Femur (tissue), 1 donor: ENCODE measurements at places on chromosomes 2 and 18.

DNA sequence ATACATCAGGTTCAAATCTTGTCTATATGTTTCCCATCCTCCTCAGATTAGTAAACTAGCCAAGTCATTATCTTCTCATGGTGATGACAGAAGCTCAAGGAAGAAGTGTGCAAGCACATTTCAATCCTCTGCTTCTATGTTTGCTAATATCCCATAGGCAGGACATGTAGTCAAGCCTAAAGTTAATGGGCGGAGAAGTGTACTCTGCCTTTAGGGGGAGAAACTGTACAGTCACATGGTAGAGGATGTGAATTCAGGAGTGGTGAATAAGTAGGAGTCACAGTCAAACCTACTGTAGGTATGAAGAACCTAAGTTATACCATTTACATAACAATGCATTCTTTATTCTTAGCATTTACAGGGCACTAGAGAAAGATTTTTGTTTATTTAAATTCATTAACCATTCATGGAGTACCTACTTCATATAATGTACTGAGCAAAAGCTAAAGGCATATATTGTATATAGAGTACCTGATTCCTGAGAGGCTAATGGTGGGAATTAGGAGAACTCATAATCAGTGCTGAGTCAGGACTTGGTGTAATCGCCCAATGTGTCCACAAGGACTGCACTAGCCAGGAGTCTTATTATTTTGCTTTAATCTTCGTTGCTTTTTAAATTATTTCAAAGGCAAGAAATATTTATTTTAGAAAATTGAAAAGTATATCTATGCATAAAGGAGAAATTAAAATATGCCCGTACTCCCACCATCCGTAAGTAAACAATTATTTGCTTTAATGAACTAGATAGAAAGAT, 394.3 kb upstream of the ETAA1 start:
- DNase-seq, result no peak

- no peak for DNase-seq
Observed at GRCh38 chr2:15177103-15177502, 384.0 kb downstream of the NBAS start.

DNA sequence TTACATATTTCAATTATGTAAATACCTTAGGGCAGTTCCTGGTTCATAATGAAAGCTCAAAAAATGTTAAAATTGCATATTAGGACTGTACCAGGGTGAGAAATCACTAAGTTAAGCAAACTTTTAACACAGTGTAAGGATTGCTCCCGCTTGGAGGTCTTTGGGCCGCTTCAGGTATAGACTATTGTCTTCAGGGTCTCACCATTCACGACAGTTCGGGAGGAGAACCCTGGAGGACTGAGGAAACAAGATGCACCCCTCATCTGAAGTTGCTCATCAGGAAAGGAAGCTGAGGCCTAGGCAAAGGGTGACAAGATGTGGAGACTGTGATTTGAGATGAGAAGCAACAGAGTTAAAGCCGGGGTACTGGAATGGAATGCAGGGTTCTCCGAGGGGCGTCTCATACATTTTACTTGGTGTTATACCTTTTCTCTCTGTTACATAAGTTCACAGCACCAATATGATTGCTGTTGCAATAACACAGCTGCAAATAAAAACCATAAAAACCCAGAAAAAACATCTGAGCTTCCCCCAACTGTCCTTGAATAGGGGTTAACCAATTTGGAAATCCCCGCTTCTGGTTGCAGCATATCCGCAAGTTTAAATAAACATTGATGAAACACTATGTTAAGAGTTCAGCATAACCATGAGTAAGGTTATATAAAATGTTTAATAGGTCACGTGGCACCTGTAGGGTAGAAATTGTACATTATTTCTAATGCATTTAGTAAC, 40.1 kb downstream of the FBXO48 start:
- DNase-seq, result no peak

DNA sequence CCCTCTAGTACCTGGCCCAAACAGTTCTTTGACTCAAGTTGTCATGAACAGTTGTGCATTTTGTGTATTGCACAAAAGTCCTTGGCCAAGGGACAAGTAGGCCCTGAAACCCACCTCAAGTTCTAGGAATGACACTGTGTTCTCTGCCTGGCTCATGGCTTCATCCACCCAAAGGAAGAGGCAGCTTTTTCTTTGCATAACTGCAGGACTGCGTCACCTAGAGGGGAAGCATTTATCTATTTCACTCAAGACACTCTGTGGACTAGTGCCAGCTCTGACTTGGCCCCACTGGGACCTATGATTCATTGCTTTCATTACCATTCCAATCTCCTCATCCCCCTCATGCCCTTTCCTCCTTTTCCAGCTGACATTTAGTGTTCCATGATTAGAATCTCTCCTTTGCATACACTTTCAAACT, 119.3 kb upstream of the SIX2 start:
- DNase-seq, result no peak

- peak; percentile 3 for DNase-seq
Observed at GRCh38 chr2:236867441-236868260, 218.0 kb upstream of the COPS8 start.

DNA sequence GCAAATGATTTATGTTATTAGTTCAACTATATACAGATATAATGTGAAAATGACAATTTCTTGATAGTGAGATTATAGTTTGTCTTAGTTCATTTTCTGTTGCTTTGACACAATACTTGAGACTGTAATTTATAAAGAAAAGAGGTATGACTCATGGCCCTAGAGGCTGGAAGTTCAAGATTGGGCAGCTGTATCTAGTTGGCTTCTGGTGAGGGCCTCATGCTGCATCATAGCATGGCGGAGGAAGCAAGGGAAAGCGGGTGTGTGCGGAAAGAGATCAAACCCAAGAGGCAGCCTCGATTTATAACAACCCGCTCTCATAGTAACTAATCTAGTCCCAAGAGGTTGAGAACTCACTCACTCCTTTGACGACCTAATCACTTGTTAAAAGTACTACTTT, 11.4 kb downstream of the PLEKHA3 start:
- DNase-seq, result no peak

DNA sequence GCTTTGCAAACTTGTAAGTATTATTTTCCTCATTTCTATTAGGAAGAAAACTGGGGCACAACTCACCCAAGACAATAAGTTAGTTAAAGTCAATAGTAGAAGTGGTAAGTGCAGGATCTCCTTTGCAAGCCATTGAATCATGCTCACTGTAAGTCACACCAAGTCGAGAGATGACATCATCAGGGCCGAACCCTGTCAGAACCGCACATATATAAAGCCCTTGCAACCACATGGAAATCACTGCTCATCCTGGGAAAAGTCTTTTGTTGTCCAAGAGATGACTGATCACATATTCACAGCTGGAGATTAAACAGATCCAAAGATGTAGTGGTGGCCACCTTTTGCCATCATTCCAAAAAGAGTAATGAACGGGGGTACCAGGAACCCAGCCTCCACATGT, 484.8 kb upstream of the ID2 start:
- DNase-seq, result no peak

- no peak for DNase-seq
Observed at GRCh38 chr18:57640236-57640635, 18.6 kb upstream of the NARS1 start.

GRCh38 chr18:49738721-49739120, 74.6 kb downstream of the ACAA2 start:
- DNase-seq, result peak; percentile 67

GRCh38 chr2:46887028-46887885, 28.3 kb downstream of the MCFD2 start:
- DNase-seq, result no peak

- DNase-seq, result no peak
Observed at GRCh38 chr2:202429164-202429980, 53.2 kb downstream of the BMPR2 start.

- DNase-seq, result no peak
Observed at GRCh38 chr2:219220652-219221402, 2.1 kb upstream of the ABCB6 start.

GRCh38 chr2:75560768-75561565, at the start of gene EVA1A:
TSS of gene EVA1A (minus strand) at chr2:75560939. CDS start at chr2:75518140, 42,799 bp downstream.
- peak; percentile 83 for DNase-seq

DNA sequence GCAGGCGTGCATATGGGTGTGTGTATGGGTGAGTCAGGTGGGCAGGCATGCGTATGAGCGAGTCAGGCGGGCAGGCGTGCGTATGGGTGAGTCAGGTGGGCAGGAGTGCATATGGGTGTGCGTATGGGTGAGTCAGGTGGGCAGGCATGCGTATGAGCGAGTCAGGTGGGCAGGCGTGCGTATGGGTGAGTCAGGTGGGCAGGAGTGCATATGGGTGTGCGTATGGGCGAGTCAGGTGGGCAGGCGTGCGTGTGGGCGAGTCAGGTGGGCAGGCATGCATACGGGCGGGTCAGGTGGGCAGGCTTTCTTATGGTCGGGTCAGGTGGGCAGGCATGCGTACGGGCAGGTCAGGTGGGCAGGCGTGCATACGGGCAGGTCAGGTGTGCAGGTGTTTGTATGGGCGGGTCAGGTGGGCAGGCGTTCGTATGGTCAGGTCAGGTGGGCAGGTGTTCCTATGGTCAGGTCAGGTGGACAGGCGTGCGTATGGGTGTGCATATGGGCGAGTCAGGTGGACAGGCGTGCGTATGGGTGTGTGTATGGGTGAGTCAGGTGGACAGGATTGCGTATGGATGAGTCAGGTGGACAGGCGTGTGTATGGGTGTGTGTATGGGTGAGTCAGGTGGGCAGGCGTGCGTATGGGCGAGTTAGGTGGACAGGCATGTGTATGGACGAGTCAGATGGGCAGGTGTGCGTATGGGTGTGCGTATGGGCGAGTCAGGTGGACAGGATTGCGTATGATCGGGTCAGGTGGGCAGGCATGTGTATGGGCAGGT, 28.7 kb upstream of the KLF11 start:
- DNase-seq, result no peak

GRCh38 chr2:98012561-98012991, 16.8 kb upstream of the TMEM131 start:
- DNase-seq, result no peak

DNA sequence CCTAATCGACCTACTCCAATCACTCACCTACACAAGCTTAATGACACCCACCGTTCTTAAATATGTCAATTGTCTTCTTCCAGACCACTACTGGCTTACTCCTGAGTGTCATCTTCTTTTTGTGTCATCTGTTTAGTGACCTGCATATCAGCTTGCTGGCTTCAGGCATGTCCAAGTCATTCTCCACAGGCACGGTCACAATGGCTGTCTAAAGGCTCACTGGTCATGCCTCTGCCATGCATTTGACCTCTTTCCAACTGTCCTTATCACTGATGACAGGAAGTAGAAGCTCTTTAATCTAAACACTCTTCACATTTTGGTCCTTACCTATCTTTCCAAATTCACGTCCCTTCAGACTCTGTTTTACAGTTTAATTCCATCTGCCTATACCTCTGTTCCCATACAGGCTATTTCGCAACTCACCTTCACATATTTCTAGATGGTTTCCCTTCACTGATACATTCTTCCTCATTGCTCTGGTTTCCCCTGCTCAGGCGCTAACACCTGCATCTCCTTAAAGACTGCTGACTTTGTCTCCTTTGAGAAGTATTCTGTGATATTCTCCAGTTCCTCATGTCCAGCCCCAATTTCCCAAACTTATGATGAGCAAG, 217.5 kb downstream of the TRIB2 start:
- no peak for DNase-seq

DNA sequence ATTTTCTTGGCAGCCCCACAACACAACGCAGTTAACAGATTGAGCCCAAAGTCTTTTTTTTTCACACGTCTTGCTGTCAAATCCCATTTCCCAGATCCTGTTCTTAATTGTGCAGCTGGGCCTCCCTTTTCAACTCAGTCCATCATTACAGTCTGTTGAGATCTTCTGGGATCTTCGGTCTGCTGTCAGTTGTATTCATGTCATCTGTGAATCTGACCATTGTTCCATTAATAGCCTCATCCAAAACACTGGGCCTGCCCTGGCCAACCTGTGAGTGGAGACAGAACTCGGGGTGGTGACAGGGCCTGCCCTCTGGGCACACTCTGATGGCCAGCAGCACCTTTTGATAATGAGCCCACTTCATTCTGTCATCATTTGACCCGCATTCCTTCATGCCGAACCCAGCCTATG, 39.7 kb upstream of the SEMA4C start:
- no peak for DNase-seq

DNA sequence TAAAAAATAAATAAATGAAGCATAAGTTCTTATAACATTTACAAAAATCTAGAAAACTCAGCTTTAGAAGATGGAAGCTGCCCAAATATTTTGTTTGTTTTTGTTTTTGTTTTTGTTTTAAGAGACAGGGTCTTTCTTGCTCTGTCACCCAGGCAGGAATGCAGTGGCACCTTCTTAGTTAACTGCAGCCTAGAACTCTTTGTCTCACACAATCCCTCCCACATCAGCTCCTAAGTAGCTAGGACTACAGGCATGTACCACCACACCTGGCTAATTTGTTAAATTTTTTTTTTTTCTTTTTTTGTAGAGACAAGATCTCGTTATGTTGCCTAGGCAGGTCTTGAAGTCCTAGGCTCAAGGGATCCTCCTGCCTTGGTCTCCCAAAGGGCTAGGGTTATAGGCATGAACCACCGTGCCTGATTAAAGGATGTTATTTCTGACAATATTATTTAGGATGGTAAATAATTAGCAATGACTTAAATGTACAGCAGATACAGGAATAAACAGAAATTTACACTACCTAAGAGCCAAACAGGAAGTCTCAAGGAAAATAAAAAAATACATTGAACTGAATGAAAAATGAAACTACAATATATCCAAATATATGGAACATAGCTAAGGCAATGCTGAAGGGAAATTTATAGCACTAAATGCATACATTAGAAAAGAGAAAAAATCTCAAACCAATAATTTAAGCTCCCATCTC, 17.2 kb downstream of the SESTD1 start:
- DNase-seq, result no peak

GRCh38 chr2:20513946-20514345, 67.1 kb downstream of the RHOB start:
- no peak for DNase-seq

GRCh38 chr2:164706522-164706921, 85.2 kb upstream of the GRB14 start:
- DNase-seq, result no peak

- DNase-seq, result no peak
Observed at GRCh38 chr18:7116001-7116730, 1.4 kb downstream of the LAMA1 start.

GRCh38 chr18:63025251-63026090, 294.1 kb downstream of the BCL2 start:
- peak; percentile 81 for DNase-seq

DNA sequence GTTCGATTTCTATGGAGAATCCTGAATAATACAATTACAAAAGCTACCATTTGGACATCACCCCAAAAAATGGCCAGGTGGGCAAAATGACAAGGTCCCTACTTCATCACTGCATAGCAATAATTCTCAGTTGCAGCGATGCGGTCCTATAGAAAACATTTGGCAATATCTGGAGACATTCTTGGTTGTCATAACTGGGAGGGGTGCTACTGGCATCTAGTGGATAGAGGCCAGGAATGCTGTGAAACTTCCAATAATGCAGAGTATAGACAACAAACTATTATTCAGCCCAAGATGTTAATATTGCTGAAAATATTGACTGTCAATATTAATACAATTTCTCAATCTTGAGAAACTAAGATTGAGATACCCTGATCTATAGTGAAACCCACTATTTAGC, 637.8 kb upstream of the PKDCC start:
- no peak for DNase-seq
